ENCODE measurements at places on chromosomes 4 and X.

DNA sequence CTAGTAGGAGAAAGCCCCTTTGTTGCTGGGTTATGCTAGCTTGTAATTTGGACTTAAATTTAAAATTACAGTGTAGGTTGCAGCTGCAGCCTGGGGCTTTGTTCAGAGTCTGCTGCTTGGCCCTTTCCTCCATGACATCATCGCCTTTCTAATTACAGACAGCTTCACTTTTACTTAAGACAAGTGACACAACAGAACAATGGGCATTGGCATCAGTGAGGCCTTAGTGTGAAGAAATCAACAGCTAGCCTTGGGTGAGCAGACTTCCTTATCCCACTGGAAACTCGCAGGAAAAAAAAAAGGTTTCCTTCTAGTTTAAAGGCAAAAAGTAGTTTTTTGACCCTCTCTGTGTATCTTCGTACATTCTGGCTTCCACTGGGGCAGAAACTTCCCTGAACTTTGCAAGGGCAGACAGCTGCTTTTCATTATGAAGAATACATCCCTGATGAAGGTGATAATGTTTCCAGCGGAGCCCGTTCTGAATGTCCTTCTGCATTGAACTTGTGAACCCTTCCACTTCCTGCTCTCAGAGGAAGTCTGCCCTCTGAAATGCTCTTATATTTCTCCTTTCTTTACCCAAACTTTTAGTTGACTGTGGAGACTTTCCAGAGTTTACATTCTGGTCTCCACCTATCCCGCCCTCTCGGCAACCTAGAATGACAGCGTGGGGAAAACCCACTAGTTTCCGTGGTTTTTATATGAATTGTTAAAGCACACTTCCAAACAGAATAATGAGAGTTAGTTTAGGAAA, 123.2 kb upstream of the FAM9C start:
- no peak for DNase-seq

GRCh38 chr4:27149541-27150212, 289.0 kb downstream of the STIM2 start:
- no peak for DNase-seq

- no peak for DNase-seq
These were observed 25.5 kb downstream of the HMX1 start for GRCh38 chr4:8846046-8846720.

DNA sequence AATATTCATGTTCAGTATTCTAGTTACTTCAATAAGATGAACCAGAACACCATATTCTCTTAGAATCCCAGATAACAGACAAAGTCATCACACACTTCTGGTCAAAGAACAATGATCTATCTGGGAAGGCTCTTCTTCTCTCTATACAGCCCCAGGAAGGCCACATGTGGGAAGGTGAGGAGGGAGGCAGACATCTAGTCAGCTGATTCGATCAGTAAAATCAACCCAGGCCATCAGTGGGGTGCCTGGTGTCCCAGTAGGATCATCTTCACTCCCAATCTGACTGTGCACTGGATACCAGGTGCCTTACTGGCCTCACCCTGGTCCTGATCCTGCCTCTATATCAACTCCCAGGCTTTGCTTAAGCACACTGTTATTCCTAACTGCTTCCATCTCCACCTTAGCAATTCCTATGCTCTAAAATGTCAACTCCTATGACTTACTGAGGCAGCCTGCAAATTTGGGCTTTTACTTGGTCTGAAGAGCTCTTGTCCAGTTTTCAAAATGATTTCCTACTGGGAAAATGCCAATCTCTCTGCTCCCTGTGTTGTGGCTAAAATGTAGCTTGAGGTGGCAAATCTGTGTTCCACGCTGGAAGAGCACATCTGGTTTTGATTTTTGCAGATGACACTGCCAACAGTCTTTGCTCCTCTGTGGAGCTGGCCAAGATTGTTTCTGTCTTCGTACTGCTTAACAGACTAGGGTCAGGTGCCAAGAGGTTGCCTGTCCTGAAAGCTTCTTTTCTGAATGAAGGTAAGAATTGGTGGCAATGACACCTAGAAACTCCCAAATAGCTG, 128.7 kb downstream of the MGST2 start:
- DNase-seq: no peak

DNA sequence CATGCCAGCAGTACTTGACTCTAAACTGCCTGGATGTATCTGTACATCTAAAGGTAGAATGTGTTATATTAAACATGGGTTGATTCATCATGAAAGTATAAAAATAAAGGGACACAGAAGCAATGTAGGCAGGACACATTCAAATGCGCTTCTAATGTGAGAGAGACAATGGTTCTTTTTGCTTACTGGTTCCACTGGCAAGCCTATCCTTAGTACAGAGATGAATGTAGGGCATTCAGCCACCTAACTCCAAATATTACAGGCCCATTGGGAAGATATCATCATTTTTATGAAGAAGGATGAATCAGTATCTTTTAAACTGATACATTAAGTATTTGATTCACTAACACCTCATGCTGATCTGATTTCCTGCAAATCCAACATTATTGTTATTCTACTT, 18.0 kb downstream of the CDKL2 start:
- DNase-seq: no peak

GRCh38 chrX:65406532-65406931, 128.1 kb downstream of the LAS1L start:
- DNase-seq: peak; percentile 12

DNA sequence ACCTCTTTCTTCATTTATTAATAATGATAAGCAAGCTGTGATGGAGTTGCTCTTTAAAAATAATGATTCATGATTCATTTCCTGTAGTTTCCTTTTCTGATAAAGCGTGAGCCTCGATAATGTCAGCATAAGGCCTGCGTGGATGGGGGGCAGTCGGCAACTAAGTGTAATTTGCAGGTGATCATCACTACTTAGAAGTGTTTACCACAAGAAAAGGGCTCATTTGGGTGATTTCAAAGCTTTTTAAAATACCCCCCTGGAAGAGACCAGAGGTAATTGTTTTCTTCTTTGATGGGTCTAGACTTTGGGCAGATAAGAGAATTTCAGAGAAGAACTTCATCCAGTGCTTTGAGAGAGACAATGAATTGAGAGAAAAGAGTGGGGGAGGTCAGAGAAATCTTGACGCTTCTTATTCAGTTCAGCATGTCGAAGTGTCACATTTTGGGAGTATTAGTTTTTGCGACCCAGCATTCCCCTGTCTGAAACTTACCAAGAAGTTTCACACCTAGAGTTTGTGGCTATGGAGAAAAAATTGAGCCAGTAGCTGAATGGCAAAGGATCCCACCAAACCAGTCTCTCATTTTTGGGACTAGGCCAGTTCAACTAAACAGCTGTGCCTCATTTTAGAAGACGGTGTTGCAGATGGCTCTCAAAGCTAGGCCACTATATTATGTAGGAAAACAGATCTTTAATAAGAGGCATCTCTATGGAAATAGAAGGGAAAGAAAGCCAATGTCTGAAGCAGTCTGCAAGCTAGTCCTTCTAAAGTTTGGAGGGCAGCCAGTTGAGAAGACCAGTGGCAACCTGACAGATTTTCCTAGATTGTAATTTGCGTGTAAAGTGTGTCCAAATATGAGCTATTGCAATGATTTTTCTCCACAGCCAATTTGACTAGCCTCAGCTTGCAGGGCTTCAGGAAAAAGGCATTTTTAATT, 171.0 kb upstream of the PPP1R2C start:
- no peak for DNase-seq

DNA sequence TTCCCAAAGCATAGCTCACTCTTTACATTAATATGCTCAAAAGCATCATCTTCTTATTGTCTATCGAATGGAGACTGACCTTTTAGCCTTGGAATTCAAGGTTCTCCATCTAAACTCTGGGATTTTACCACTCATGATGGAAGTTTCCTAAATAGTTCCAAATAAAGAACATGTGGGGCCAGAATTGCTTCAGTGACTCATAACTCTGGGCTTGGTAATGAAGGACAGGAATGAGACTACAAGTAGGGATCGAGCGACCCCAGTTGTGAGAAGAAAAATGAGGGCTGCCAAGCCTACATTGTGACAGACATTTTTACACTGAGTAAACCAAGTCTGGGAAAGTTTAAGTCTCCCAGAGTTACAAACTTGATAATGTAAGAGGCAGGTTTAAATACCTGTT, 269.9 kb downstream of the CBLL2 start:
- no peak for DNase-seq

All from stimulated activated CD8-positive, alpha-beta memory T cell treated with anti-CD3 and anti-CD28 coated beads, Interleukin-15, amount 100 ng/mL, for 48 hours (primary cell).